ENCODE measurements at places on chromosomes 3 and 15.

DNA sequence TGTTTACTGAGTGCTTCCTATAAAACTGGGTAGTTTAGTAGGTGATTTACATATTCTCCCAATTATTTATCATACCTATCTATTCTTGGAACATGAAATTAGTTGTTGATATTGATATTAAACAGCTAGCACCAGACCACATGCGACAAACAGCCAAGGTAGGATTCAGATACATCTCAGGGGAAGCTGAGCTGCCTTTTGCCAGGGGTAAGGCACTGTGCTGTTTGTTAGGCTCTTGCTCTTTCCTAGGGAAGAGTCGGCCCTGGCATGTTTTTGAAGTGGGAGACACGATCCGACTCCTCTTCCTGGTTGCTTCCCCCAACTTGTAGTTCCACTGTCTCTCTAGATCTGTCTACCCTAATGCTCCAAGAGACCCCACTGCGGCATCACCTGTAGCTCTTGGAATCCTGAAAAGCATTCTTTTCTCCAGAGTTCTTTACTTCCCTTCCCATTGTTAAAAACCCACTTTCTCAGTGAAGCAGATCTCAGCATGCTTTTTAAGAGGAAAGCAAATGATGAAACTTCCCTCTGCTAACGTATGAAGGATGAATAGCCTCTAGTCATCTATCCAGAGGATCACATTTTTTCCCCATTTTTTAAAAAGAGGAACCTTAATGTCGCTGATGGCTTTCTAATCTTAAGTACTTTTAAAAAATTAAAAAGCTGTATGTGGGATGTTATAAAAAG lies 138.4 kb downstream of the GHSR start:
- DNase-seq, result no peak

DNA sequence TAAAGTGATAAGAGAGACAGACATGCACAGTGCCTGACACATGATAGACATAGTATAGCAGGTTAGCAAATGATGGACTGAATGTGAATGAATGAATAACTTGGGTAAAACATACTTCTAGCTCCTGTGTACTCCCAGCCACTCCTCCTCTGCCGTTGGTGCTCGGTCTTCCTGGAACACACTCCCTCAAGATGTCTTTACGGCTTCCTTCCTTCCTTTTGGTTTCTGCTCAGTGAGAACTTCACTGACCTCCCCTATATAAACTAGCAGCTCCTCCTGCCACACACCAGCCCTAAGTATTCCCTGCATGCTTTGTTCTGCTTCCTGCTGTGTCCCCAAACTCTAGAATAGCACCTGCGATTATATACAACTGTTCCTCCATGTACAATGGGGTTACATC lies 50.2 kb downstream of the RAD54L2 start:
- DNase-seq, result no peak

- no peak for DNase-seq
Measured at GRCh38 chr3:5317557-5317956, 130.1 kb downstream of the EDEM1 start.

GRCh38 chr3:120103276-120103675 lies 9.0 kb upstream of the GSK3B start:
- DNase-seq, result no peak

DNA sequence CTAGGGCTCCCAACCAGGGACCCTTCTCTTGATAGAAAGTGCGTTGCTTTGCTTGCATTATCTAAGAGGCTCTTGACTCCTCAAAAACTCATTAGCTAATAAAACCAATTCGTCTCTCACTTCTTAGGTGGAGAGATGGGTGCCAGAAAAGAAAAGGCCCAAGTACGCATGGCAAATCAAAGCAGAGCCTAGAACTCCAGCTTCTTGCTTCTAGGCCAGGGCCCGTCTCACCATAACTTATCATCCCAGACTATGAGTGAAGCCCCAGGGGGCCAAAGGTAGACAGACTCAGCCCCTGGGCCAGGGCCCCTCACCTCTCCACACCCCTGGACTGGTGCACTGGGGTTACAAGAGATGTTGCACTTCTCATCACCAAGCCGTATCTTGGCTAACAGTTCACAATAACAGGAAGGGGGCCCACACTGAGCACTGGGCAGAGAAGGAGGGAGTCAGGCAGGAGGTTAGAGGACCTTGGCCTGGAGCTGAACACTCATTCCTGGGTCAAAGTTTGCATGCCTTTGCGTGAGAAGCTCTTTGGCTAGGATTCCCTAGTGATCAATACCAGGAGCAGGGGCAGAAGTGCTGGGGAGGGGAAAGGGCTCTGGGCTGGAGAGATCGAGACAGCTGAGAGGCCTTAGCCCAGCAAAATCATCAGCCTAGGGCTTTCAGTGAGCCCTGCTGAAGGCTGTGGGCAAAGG lies 5.4 kb upstream of the CYP1A1 start:
- no peak for DNase-seq

- no peak for DNase-seq
Measured at GRCh38 chr3:151552589-151552988, 91.7 kb upstream of the IGSF10 start.

DNA sequence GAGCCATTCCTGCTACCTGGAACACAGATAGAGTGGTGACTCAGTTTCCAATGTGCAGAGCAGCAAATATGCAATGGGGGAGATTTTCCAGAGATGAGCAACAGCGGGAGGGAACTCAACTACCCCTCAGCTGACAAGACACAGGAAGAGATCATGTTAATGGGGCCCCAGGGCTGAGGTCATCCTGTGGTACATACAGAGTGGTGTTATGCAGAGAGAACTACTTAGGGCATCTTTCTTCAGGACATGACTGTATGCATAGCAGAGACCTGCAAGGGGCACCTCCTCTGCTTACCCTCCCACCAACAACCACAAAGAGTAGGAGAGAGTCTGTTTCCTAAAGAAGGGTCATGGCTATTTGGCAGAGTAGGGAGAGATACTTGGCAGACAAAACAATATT lies 6.8 kb upstream of the TBC1D5 start:
- DNase-seq, result no peak

DNA sequence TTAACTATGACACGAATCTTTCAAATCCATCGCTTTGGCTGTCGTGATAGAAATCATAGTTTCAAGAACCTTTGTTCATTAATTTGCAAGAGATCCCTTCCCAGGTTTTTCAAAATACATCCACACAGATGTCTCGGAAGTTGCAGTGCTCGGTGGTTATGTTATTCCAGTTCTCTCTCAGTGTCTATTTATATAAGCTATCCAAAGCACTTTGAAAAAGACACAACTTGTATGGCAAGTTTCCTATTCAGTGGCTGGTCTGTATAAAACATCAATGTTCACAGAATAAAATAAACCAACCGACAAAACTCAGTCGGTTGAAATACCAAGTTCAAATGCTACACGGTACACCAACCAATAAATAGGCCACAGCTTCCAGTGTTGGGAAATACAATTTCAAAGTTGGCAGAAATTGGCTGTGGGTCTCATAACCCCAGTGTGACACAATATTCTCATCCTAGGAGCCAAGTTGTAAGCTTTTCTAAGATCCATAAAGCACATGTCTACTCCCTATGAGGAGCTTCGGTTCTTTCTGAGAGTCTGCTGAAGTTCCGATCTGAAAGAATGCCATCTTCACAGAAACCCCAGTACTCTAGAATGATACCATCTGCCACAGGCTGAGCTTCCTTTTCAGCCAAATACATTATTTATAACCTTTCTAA lies 23.7 kb downstream of the SATB1 start:
- DNase-seq, result no peak

- DNase-seq, result no peak
Measured at GRCh38 chr3:71001303-71001830, 582.2 kb downstream of the FOXP1 start.

DNA sequence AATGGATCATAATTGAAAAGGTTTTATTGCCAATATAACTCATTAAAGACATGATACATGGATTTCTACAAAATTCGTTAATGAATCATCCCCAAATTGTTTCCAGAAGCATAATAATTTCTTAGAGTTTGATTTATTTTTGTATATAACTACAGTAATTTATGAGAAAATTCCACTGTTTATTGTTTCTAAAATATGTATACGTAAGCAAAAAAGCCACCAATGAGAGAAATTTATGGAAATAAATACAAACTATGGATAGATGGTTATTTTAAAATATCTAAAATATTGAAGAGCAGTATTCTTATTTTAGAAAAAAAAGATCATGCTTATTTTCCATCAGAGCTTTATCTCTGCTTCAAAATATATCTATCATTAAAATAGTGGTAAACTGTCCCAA lies 260.0 kb upstream of the ZNF385D start:
- DNase-seq, result no peak

GRCh38 chr15:60324706-60325438 lies 72.9 kb downstream of the ANXA2 start:
- DNase-seq, result no peak

GRCh38 chr3:12141350-12141749 lies 17.4 kb downstream of the TIMP4 start:
- no peak for DNase-seq

- DNase-seq, result no peak
Measured at GRCh38 chr3:161038725-161039124, 66.4 kb downstream of the B3GALNT1 start.

GRCh38 chr15:88623061-88623460 lies 1.9 kb downstream of the AEN start:
- DNase-seq, result no peak

- DNase-seq, result peak; percentile 48
Measured at GRCh38 chr3:69080233-69080920, at the start of gene UBA3. Gene UBA3 (minus strand): TSS chr3:69080365. CDS start chr3:69080353, 12 bp downstream.

DNA sequence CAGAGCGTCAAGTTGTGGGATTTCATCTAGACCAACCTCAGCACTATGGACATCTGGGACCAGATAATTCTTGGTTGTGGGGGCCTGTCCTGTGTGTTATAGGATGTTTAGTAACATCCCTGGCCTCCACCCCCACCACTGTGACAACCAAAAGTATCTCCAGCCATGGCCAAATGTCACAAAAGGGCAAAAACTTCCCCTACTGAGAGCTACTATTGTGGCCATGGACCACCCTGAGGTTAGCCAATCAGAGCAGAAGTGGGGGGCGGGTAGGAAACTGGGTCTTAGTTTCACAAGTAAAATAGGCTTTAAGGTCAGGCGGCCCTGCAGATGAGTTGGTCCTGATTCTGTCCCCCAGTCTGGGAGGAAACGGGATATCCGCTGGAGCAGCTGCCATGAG lies 25.4 kb downstream of the KIF7 start:
- DNase-seq, result no peak

GRCh38 chr15:86773736-86774135 lies 694.1 kb downstream of the AGBL1 start:
- DNase-seq, result no peak

DNA sequence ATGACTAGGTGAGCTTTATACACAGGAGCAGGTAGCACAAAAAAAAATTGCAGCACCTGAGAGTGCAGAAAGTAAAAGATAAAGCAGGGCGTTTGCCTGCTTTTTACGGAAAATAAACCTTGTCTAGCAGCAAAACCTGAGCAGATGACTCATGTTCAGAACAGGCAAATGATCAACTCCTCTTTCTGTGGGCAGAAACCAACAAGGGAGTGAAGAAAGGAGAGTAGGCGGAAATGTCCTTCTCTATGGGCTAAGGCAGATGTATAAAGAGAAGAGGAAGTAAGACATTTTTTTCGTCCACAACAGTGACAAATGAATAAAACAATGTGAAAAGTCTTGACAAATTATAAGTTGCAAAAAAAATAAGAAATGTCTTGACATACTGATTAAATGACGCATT lies 24.5 kb upstream of the GMNC start:
- no peak for DNase-seq

DNA sequence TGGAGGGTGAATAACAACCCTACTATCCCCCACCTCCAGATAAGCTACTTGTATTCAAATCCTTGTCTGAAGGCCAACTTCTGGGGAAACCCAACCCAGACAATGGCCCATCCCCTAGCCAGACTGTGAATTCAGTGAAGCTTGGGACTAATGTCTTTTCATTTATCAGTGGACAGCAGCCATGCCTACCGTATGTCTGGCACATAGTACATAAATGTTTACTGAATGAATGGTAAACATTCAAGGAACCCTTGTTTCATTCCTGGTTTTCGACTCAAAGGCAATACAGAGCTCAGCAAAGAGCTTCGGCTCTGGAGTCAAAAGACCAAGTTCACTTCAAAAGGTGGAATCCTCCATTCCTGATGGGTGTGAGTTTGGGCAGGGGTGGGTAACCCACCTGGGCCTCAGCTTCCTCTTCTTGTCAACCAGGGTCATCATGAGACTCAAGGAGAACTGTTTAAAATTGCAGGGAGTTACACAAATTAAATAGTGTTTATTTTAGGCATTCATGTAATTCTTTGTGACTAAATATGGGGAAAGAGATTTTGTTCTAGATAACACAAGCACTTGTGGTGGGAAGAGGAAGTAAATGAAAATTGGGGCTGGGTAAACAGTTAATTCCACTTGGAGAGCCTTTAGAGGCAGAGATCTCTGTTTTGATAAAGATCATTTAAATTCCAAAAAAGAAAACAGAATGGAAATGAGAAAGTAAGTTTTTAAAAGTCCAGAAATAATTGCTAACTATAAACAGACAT lies 303.7 kb upstream of the WNT5A start:
- DNase-seq, result no peak

DNA sequence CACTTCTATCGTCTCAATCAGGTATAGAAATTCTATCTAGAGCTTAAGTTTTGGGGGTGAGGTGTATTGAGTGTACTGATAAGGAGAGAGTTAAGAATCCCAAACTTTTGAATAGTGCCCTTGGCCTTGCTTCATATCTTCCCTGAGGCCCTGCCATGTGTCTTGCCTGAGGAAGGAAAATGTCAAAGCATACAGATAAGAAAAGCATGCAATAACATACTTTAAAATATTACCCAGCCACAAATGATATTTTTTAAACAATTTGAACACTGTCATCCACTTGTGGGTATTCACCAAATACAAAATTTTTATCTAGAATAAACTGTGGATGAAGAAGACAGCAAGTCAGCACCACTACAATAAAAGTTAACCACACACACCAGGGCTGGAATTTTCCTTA lies 631.0 kb upstream of the ALCAM start:
- DNase-seq, result no peak

DNA sequence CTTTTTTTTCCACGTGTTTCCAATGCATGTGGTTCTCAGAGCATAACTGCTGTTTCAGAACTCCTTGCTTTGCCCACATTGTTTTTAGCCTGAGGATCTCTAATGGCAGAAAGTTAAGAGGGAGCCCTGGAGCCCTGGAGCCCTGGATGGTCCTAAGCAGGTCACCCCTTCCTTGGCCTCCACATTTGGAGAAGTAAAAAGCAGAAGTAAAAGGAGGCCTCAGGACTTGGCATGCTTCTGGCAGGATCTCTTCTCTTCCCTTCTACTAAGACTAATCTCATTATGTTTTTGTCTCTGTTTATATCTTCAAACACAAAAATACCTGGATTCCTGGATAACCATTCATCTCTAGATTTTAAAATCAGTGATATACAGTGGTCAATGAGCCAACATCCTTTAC lies 50.1 kb downstream of the P2RY1 start:
- no peak for DNase-seq

- no peak for DNase-seq
Measured at GRCh38 chr15:101456057-101456739, 33.3 kb downstream of the PCSK6 start.

GRCh38 chr15:58632789-58633188 lies 116.7 kb downstream of the ADAM10 start:
- no peak for DNase-seq

DNA sequence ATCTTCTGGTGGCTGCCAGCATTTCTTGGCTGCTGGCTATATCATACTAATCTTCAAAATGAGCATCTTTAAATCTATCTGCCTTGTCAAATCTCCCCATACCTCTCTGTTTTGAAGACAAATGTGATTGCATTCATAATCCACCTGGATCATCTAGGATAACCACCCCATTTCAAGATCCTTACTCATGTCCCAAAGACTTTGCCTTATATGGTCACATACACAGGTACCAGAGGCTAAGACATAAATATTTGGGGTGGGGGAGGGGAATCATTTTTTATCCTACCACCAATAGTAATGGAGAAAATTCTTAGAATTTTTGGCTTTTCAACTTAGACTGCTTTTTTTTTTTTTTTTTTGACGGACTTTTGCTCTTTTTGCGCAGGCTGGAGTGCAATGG lies 970.8 kb downstream of the PLOD2 start:
- DNase-seq, result no peak

Data from DMS 273 treated with DMSO at 0.1 percent for 48 hours (cell line).